ENCODE measurements at places on chromosomes 6 and 20.

DNA sequence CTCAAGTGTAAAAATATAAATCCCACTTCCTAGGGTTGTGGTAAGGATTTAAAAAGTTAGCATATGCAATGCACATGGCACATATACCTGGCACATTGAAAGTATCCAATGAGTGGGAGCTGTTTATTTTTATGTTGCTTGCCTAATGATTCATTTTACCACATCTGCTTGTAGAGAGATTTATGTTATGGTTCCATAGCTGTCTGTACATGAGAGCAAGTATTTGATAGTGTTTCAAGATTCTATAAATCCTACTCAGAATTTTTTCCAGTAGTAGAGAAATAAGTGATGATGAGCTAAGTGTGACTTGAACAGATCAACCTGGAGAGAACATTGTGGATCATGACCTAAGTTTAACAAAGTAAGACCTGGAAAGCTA, 125.3 kb upstream of the SPTLC3 start:
- DNase-seq, result no peak

DNA sequence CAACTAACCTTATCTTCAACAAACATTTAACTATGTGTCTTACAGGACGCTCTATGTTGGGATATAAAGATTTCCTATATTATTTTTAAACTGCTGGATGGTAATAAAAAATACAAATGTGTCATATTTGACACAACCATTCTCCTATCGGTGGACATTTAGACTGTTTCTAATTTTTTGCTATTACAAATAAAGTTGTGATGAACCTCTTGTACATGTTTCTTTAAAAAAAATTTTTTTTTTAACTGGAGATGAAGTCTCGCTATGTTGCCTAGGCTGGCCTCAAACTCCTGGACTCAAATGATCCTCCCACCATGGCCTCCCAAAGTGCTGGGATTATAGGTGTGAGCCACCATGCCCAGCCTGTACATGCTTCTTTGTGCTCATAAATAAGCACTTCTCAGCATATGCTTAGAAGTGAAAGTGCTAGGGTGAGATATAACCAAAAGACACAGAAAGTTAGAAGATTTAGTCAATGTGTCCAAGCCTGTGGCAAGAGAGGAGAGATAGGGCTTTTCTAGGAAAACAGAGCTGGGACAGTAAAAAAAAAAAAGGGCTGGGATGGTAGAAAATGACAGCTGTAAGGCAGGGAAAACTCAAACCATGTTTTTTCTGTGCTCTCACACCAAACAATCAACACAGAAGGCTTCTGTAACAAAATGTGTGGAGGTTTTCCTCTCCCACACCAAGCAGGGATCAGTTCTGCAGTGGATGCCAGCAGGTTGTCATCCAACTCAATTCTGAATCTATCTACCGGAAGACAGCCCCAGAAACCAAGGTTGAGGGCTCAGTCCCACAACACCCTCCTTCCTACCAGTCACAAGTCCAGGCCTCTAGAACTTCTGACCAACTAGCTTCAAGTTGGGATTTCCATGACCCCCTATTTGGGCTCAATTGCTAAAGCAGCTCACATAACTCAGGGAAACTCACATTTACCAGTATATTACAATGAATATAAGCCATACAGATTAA, 70.0 kb upstream of the SMIM29 start:
- no peak for DNase-seq

- DNase-seq, result no peak
These were observed 185.5 kb downstream of the MOXD1 start for GRCh38 chr6:132215805-132216204.

- no peak for DNase-seq
These were observed 268.8 kb downstream of the GRIK2 start for GRCh38 chr6:101662111-101662897.

DNA sequence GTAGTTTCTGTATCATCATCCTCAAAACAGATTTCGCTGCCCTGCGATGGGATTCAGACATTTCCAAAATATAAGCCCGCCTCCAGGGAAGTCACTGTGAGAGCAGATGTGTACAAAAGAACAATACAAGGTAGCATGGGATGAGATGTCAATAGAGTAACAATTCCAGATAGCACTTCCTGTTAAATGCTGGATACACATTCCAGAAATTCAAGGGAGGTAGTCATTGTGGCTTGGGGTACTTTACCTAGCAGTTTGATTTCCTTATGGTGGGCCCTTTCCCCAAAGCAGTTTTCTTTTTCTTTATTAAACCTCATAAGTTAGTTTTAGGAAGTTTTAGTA, 2.5 kb downstream of the RNF217 start:
- no peak for DNase-seq

- DNase-seq, result no peak
These were observed 1.4 kb downstream of the PAQR8 start for GRCh38 chr6:52363228-52363867.

Data from NCI-H1694 treated with DMSO at 0.1 percent for 48 hours (cell line).